Muscle of back (tissue), 13 donors: ENCODE measurements at places on chromosomes 2 and 18.

DNA sequence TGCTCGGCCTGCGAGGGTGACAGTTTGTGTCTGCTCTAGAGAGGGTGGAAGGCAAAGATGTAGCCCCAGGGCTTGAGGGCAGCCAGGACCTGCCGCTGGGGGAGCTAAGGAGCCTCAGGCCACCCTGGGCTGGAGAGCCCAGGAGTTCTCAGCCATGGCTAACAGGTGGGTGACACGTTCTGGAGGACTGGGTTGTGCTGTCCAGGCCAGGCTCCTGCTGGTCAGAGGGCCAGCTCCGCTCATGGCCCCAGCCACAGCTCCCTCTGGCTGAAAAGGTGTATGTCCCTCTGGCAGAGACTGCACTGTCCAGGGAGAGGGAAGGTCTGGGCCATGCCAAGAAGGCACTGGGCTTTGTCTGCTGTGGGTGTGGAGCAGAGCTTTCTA lies 19.2 kb downstream of the TMEM185B start:
- no peak for DNase-seq

DNA sequence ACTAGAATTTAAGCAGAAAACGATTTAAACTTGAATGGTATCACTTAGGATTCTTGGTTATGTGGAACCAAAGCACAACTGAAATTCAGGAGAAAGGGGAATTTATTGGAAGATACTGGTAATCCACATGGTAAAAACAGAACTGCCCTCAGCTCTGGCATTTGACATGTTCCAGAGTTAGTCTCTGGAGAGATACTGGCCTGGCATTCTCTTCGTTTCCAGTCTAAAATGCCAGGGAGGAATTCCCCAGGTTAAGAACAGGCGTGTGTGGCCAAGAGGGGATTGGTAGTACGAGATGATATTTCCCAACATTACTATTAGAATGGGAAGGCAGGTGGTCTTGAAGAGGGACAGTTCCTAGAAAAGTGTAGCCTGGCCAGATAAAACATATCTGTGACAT lies 68.5 kb upstream of the TXNDC2 start:
- DNase-seq, result no peak

- no peak for DNase-seq
These were observed 120.6 kb downstream of the PTRHD1 start for GRCh38 chr2:24672589-24672988.

GRCh38 chr2:234251326-234252271 lies 201.1 kb downstream of the SPP2 start:
- DNase-seq, result no peak
